Fibroblast of skin of left biceps (primary cell): ENCODE measurements at places on chromosomes 3 and 15.

- no peak for DNase-seq
These were observed 107.0 kb upstream of the SPRED1 start for GRCh38 chr15:38145651-38146111.

DNA sequence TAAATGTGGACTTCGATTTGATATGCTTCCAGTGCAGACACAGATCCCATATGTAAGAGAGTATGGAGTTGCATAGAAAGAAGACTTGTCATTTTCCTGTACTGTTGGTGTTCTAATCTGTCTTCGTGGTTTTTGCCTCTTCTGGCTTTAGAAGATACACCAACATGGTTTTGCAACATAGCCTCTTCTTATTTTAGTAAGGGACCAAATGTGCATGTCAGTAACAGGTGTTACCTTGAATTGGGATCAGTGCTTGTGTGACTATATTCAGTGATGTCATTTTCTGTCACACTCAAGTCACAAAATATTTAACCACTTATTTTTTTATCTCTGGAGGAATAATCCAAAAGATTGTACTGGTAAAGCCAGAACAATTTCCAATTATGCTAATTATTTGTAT is 140.4 kb downstream of the SNRPN start:
- DNase-seq, result no peak

- DNase-seq, result no peak
These were observed 702 bp downstream of the ARHGEF3 start for GRCh38 chr3:56800832-56801661.

DNA sequence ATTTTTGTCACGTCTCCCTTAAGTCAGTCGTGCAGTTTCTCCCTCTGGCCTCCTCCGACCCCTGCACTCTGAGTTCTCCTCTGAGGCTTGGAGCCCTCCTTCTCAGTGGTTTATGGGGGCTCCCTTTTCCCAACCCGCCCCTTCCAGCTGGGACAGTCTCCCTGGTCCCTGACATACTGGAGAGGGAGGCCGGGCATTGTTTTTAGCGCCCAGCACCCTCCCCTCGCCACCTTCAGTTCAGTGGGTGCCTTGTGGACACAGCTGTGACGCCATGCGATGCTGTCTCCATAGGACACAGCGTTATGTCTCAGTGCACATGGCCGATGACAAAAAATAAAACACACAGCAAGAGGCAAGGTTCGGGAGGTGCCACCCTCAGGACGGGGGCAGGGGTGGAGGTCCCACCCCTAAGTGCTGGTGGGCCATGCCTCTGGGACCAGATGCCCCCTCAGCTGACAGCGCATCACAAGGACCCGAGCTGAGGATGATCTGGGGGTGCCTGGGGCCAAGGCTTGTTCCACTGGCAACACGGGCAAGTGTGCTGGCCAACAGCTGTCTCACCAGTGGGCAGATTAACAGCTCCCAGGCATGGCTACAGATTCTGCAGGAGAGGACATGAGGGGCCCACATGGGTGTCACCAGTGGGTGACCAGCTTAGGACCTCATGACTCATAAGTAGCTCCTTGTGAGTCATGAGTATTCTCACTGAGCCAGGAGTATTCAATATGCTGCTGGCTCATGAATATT is 81.6 kb downstream of the PLXNA1 start:
- no peak for DNase-seq

DNA sequence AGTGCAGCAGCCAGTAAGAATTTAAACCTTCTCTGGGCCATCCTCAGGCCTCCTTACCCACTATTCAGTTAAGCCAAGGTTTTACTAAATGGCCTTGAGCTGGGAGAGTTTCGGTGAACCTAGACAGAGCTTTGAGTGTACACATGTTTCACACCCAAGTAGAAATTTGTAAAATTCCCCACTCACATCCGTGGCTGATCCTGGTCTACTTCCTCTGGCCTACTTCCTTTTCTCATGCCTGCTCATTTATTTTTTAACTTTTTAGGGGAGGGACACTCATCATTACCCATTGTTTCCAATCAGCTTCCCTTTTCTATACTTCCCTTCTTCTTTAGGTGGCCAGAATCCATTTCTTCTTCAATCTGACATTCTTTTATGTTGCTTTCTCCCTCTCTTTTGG is 7.6 kb downstream of the CX3CR1 start:
- no peak for DNase-seq

DNA sequence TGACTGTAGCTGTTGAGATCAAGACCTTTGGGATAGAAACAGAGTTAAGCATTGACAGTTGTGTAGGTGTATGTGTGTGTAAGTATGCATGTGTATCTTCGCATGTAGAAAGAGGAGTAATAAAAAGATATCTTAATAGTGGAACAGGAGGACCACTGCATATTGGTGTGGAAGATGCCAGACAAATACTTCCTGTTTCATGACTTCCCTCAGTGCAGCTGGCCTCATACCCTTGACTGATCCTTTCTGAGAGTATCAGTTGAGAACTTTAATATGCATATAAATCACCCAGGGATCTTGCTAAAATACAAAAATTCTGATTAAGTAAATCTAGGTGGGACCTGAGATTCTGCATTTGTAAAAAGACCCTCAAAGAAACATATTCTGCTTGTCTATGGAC is 8.5 kb upstream of the ZBED2 start:
- no peak for DNase-seq

DNA sequence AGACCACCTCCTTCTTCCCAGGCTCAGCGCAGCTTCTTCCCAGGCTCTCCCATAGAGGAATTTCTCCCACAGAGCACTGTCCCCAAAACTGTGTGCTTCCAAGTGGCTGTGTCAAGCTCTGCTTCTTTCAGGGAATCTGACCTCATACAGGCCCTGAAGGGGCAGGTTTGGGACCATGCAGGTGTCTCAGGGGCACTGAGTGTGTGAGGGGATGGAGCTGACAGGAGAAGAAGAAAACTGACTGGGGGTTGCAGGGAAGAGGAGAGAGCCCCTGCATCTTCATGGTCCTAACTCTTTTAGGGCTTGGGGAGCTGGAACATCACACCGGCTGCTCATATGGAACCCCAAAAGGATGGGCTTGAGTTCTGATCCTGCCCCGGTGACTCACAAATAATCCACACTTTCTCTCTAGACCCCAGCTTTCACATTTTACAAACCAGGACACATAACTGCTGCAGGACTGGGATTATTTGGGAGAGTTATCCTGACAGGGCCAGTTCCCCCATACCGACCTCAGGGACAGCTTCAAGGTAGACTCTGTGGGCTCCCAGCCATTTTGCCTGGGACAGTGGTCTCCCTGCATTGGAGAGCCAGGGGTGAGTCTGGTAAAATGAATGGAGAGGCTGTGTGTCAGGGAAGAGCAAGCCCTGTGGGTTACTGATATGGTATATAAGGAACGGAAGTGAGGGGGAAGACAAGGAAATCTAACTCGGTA is 316.1 kb downstream of the TLE3 start:
- DNase-seq, result no peak

GRCh38 chr3:47573190-47574172 is 5.2 kb downstream of the CSPG5 start:
- DNase-seq, result no peak

DNA sequence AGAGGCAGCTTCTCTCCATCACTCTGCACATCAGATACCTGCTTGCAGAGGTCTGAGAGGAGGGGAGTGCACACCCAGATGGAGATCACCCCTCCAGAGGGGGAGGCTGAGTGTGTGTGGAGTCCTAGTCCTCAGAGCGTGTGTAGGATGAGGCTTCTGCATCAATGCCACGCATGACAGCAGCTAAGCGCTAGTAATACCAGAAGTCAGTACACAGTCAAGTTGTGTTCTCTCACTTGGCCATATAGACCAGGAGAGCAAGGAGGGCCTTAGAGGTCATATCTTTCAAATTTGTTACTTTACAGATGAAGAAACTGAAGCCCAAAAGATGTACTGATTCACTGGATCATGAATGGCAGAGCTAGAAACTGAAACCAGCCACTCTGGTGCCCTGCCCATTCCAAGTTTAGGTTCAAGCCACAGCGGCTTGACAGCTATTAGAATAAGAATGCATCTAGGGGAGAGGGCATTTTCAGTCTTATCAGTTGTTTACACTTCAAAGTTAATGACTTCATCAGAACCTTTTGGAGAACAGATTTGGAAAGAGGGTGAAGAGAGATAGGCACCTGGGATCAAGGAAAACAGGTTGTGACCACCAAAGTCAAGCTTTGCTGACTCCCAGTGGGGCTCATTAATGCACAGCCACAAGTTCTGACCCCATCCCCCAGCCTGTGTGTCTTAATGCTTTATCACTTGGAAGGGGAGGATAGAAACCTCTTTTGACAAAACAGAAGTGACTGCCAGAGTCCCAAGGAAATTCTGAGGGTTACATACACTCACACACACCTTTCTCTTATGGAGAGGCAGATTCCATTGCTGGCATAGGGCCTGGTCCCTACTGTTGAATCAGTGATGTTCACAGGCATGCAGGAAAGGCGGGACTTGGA is 310.3 kb downstream of the CHST2 start:
- no peak for DNase-seq

DNA sequence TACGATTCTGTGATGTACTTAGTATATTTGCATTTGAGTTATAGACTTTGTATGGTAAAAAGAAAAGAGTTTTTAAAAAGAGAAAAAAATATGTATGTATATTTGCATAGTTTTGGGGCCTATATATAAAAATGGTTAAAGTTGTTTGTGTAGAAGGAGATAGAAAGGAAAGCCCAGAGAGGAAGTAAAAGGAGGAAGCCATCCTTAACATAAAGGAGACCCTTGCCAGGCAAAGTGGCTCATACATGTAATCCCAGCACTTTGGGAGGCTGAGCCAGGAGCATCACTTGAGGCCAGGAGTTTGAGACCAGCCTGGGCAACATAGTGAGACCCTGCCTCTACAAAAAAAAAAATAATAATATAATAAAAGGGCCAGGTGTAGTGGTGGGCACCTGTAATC is 8.4 kb downstream of the SNAP23 start:
- DNase-seq, result no peak

GRCh38 chr15:66749841-66750575 is 48.0 kb downstream of the SMAD6 start:
- DNase-seq, result no peak

DNA sequence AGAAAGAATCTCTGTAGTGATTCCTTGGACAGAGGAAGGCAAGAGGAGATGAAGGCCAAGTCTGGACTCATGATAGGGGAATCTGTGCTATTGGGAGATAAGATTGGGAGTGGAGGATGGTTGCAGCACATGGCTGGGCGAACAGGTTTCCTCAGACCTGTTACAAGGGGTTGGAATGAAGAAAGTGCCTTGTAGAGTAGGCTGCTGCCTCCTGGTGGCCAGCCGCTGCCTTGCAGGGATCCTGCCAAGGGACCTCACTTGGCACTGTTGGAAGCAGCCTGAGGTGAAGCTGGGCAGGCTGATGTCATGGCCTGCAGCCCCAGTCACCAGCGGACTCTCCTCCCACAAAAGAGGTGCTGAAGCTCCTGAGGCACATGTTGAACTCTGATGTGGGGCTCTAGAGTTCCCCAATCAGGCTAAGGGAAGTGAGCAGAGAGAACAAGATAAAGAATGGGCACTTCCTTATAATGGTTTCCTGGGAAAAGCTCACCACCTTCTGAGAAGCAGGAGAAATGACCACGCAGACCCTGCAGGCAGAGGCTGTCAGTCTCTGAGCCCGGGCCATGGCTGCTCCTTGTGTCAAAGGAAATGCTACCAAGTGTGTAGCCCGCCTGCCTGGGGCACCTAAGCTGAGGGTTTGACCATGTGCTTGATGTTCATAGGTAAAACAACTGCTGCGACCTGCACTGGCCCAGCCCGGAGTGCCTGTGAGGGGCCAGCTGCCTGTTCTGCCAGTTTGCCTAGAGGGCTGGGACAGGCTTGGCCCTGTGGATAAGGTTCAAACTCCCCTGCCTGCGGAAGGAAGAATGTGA is 1.6 kb upstream of the TEX264 start:
- DNase-seq, result peak; percentile 20

DNA sequence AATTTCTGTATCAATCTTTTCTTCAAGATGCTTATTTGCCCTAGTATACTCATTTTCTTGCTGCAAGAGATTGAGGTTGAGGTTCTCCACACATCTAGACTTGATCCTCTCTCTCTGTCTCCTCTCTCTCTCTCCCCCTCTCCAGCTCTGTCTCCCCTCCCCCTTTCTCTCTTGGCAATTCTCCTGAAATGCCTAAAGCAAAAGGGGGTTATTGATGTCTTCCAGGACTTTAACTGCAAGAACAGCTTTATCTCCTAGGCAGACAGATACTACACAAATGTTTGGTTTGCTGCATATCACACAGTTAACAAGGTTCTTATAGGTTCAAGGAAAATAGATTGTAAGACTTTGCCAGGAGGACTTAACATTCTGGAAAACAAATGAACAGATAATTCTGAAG is 52.1 kb downstream of the TMEM212 start:
- no peak for DNase-seq

DNA sequence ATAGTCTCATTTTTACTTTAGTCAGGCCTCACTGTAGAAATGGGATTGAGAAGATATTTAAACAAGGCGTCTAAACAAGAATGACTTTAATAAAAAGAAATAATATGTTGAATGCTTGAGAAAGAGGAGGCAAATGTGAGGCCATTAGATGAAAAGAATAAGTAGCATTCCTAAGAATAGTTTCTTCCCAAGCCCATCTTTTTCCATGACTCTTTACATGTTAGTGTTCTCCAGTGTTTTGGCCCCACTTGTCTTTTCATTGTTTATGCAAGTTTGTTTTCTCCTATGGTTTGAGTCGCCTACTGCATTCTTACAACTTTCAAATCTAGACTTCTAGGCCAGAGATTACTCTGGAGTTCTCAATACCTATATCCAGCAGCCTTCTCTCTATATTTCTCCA is 39.0 kb downstream of the TSC22D2 start:
- no peak for DNase-seq

DNA sequence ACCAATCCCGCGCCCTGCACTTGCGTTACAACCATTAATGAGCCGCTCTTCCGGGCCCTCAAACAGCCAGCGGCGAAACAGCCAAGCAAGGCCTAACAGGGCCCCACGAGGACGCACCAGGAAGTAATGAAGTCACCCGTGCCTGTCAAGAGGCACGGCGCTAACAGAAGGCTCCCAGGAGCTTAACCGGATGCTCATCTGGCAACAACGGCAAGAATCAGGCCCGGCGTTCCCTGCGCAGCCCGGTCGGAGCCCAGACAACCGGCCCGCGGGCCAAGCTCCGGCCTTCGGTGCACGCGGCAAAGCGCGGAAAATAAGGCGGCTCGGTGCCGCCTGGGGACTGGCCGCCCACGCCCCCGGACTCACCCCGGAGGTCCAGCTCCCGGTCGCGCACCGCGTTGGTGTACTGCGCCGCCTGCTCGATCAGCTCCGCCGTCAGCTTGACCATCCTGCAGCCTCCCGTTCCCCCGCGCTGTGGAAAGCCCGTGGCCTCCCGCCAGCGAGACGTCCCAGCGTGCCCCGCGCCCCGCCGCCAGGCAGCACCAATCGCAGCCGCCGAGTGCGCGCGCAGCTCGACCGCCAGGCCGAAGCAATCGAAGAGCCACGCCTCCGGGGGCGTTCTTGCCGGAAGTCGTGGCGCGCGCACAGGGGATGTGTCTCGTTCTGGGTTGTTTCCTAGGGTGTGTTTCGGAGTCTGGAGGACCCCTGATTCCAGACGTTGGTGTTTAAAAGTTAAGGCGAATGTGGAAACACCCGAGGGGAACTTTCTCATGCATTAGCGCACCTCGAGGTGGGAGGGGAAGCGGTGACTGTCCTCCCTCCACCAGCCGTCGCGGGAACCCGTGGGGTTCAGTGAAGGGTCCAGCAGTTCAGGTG is at the start of gene SNRPA1:
Gene SNRPA1 (minus strand): TSS at position 518 of the 876 bp plus-strand sequence. CDS start 70 bp downstream, at position 448.
- peak; percentile 85 for DNase-seq

- no peak for DNase-seq
These were observed 71.0 kb downstream of the B3GNT5 start for GRCh38 chr3:183324083-183324482.
